Stimulated activated CD4-positive, alpha-beta T cell treated with anti-CD3 and anti-CD28 coated beads, Interleukin-2, amount 100 ng/mL, for 24 hours (primary cell): ENCODE measurements at places on chromosomes 2 and 18.
A peak's percentile ranks its signal among the peaks of the same experiment; 100 is the strongest.

DNA sequence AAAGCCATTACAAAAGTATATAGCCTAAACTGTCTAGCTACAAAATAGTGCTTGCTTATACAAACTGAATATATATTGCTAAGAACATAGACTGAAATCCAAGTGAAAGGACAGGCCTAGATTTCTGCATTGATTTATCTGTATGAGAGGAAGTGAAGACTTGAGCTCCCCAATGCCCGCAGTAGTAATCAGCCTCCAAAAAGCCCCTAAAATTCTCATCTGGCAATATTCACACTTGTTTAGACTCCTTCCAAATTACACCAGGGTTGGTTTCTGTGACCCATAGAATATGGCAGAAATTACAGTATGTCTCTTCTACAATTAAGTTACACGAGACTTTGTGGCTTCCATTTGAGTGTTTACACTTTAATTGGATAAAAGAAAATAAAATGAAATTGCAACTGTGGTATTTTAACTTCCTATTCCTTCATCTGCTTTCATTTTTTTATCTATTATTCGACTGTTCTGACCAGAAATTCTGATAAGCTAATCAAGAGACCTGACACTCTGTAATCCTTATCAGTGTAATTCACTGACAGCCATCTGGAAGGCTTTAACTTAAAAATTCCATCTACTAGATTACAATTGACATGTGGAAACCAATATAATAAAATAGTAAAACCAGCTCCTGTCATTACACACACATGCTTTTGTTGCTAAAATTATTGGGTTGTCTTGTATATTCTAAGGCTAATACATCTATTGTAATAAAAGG, 21.1 kb downstream of the ABCB11 start:
- no peak for DNase-seq

GRCh38 chr18:62126737-62127136, 60.1 kb downstream of the PIGN start:
- no peak for DNase-seq

DNA sequence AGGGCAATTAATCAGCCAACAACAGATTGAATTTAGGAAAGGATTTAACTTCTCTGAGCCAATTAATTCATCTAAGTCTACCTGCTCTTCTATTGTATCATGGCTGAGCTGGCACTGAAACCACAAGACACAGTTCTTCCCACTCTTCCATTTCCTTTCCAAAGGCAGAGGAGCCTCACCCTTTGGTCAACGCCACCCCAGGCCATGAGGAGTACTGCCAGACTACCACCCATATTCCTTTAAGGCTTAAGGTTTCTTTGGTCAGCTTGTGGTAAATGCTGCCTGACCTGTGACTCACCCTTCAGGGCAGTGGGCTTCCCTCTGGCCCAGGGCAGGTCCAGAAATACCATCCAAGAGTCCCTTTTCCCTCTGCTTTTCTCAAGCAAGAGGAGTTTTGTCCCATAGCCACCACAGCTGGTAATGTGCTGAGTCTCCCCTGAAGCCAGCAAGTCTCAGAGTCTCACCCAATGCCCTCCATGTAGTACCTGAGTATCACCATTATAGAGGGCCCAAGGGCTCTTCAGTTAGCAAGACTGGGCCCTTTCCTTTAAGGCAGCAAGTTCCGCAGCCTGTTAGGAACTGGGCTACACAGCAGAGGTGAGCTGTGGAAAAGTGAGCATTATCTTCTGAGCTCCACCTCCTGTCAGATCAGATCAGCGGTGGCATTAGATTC, 900.5 kb upstream of the CRIM1 start:
- no peak for DNase-seq

DNA sequence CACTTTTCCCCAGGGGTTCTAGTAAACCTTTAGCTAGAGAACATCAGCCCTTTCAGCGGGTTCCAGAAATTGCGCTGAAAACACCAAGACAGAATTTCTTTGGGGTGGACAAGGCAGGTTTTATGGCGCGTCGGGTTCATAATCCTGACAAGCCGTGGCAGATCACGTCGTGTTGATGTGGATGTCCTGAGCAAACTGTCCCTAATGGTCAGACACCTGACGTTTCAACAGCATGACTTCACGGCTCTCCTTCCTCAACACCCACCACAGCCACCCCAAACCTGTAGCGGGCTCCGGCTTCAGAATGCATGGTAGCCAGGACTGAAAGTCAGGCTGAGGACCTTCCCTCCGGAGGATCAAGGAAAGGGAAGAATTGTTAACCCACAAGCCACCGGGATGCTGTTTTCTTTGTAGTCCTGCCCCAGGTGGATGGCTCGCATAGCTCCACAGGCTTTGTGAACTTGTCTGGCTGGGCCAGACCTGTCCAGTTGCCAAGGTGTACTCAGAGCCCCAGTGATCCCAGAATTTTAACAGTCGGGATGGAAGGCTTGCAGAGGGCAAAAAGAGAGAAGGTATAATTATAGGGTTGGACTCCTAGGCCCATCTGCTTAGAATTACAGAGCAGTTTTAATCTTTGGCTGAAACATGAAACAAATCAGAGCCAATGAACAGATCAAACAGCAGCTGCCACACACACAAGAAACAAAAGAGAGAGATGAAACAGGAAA, 1.5 kb downstream of the APCDD1 start:
- no peak for DNase-seq

DNA sequence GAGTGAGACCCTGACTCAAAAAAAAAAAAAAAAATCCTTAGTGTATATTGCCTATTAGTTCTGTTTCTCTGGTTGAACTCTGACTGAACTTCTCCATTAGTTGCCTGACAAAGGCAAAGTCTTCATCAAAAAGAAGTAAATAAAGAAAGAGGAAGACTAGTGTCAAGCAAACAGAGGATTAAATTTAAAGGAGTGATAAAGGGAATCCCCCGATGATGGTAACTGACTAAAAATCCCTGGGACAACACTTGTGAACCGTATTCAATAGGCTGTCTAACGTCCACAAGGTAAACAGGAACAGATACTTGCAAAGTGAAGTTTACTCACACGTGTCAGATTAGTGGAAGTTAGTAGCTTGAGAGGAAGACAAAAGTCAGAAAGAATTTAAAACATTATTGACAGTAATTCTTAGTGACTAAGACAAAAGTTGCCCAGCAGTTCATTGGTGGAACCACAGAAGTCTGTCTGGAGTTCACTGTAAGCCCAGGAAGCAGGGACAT, 26.2 kb upstream of the SPOPL start:
- no peak for DNase-seq

GRCh38 chr18:39773646-39774045, 2181.4 kb upstream of the PIK3C3 start:
- no peak for DNase-seq

DNA sequence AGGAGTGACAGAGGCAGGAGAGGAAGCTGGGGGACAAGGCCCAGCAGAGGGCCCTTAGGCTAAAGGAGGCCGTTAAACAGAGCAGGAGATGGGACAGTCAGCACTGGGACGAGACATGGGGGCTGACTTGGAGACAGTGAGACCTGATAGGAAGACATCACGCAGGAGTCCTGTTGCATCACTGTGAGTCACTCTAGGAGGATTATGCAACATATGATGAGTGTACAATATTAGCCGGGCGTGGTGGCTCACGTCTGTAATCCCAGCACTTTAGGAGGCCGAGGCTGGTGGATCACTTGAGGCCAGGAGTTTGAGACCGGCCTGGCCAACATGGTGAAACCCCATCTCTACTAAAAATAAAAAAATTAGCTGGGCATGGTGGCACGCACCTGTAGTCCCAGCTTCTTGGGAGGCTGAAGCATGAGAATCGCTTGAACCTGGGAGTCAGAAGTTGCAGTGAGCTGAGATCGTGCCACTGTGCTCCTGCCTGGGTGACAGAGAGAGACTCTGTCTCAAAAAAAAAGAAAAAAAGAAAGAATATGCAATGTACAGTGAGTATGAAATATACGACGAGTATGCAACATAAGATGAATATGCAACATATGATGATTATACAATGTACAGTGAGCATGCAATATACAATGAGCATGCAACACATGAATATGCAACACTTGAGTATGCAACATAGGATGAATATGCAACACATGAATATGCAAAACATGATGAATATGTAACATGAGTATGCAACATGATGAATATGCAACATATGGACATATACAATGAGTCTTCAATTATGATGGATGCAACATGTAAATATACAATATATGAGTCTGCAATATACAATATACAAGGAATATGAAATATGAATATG, 83.3 kb upstream of the ID2 start:
- no peak for DNase-seq

DNA sequence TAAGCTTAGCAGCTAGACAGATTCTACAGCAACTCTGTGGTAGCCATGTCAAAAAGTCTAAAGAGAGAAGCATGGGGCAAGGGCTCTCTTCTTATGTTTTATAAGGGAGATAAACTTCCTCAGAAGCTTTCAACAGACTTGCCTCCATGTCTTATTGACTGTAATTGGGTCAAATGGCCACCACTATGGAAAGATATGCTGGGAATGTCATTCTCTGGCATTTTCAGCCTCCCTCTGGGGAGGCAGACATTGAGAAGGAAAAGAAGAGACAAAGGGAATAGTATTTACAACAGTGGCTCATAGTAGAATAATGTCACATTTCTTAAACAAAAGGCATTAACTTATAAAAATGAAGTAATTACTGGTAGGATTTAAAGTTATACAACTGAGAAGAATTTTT, 1964.5 kb upstream of the PIK3C3 start:
- no peak for DNase-seq

DNA sequence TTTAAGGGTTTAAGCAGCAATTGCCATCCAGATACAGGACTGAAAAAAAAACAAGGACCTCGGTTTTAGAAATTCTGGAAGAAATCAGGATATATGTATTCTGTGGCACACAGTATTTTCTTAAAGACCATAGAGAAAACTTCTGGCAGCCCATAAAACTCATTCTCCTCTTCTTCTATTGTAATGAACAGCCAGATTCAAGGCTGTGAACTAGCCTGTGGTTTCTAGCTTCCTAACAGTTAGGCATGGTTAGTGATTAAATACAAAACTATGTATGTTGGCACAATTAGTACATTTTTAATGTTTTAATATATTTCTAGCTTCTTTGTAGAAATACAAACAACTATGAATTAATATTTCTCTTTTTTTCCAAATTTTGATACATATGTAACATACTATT, 555.7 kb downstream of the DSC3 start:
- no peak for DNase-seq

GRCh38 chr2:66814916-66815315, 380.0 kb downstream of the MEIS1 start:
- no peak for DNase-seq

GRCh38 chr2:158567208-158567607, 110.5 kb downstream of the PKP4 start:
- DNase-seq: no peak

GRCh38 chr2:8680822-8681760, 765 bp upstream of the ID2 start:
- DNase-seq: peak; percentile 90

DNA sequence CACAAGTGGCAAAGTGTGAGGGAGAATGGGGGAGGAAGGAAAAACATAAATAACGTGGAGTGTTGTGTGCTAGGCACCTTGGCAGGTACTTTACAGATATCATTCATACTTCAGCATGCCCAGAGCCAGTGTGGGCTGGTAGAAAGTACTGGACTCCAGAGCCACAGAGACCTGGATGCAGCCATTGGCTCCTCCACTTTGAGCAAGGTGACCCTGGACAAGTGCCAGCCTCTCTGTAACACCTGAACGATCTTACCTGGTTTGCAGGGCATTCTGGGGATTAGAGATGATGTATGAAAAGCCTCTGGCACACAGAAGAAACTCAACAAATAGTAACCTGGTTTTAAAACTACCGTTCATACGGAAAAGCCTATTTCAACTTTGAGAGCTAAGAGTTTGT, 6.3 kb downstream of the LOXHD1 start:
- no peak for DNase-seq

GRCh38 chr2:143139835-143140393, 10.7 kb downstream of the ARHGAP15 start:
- DNase-seq: no peak

- no peak for DNase-seq
These were observed 37.1 kb downstream of the FAM161A start for GRCh38 chr2:61816480-61817355.

DNA sequence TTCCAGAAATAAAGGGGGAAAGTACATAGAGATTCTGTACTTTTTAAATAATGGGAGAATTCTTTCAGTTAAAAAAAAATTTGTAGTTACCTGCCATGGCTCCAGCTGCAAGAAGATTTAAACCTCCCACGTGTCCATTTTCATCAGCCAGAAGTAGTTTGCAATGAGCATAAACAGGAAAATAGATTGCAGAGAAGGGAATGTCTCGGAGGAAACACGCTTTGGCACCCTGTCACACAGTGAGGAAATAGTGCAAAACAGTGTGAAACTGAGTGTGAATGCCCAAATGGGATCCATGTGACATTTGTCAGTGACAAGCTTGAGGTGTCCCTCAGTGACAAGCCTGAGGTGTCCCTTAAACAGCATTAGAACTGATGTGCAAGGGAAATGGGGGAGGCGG, 102.7 kb downstream of the SLC25A12 start:
- no peak for DNase-seq

DNA sequence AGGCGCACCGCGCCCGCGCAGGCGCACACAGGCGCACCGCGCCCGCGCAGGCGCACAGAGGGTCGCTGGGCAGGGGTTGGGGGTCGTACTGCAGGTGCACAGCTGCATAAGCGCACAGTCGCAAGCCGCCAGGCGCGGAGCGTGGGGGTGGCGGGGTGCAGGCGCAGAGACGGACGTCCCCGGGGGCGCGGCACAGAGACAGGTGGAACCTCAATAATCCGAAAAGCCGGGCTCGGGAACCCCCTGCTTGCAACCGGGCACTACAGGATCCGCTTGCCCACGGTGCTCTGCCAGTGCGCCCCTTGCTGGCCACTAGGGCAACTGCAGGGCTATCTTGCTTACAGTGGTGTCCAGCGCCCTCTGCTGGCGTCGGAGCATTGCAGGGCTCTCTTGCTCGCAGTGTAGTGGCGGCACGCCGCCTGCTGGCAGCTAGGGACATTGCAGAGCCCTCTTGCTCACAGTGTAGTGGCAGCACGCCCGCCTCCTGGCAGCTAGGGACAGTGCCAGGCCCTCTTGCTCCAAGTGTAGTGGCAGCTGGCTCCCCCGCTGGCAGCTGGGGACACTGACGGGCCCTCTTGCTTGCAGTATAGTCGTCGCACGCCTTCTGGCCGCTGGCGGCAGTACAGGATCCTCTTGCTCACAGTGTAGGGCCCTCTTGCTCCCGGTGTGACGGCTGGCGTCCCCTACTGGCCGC, 34.9 kb downstream of the FAM110C start:
- peak; percentile 65 for DNase-seq

DNA sequence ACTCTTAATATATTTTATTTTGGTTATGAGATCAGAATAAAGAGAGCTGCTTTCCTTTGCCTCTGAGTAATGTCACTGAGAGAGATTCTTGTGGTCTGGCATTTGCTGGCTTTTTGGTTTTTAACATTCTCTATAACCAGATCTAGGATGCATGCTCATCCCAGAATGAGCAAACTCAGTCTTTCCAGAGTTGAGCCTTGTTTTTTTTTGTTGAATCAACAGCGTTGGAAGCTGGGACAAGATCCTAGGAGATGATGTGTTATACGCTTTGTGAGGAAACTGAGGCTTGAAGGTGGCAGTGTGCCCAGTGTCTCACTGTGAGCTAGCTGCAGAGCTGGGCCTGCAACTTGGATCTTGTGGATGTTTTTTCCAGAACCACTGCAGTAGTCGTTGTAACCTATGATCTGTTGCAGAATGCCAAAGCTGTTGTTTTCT, 19.5 kb downstream of the MYO1B start:
- no peak for DNase-seq

GRCh38 chr2:144198116-144198515, 321.8 kb downstream of the ZEB2 start:
- no peak for DNase-seq

GRCh38 chr2:208545403-208546042, 138.9 kb downstream of the PTH2R start:
- DNase-seq: no peak
